Endothelial cell (in vitro differentiated cells): ENCODE measurements at places on chromosomes 6 and 20.

DNA sequence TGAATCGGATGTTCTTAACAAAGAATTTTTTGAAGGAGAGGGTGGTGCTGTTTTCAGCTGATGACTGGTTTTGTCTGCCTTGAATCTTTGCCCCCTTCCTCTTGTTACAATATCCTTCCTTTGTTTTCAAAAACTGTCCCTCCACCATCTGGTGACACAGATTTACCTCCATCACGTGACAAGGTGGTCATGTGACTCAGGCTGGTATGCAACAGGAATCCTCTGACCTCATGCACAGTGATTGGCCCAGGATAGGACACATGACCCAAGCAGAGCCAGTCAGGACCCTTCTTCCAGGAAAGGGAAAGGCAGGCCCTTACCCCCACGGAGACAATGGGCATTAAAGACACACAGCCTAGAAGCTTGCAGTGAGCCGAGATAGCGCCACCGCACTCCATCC is 84.7 kb upstream of the MC3R start:
- no peak for DNase-seq

DNA sequence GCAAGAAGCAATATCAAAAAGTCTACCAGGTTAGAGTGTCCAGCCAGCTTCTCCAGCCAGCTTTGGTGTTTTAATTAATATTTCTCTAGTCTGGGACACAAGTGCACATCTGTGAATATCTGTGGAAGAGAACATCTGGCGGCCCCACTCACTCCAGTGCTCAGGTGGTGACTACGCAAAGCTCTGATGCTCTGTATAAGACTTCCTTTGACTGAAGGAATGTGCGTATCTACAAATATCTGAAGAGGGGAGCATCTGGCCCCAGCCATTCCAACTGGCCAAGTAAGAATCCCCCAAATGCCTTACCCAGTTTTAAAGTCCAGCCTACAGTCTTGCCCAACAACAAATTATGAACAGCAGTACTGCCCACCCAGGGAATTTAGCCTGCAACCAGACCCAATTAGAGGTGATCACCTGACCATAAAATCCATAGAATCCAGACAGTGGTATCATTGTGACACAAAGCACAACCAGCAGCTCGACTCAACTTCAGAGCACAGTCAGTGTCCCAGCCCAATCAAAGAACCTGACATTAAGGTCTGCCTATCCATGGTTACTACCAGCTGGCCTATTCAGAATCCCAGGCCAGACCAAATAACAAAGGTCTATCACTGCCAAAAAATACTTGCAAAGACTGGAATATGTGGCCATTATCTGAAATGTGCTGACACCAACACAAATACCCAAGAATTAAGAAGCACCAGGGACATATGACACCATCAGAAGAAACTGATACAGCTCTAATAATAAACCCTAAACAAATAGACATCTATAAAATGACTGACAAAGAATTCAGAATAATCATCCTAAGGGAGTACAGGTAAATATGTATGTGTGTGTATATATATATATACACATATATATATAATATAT is 76.1 kb upstream of the MANEA start:
- no peak for DNase-seq

DNA sequence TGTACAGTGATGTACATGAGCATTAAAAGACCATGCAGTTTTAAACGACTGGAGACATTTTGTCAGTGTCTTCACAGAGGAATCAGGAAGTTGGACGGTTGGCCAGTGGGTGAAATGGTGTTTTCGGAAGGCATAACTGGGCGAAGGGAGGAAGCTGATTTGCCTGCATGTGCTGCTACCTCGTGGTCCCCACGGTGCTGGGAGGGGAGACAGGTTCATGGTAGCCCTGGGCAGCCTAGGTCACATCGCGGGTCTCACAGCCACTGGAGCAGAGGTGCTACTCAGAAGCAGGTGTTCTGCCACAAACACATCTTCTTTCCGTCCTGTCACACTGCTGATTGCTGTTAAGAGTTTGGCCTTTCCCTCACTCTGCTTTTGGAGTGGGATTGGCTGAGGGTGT is 35.2 kb downstream of the HIVEP1 start:
- no peak for DNase-seq

DNA sequence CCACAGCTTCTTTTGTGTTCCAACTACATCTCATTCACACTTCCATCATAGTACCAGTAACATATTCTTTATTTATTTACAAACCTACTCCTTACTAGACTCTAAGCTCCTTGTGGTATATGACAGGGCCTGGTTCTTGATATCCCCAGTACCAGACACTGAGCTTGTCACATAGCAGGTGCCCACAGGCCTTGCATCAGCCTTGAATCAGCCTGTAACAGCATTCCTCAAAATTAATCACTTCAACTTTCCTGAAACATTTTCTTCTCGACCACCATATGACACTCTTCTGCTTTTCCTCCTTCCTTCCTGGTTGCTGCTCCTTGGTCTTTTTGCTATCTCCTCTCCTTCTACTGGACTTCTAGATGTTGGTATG is 24.7 kb upstream of the SRPK1 start:
- DNase-seq: no peak

- DNase-seq: no peak
Measured at GRCh38 chr6:93165850-93166430, 253.4 kb downstream of the EPHA7 start.

- DNase-seq: no peak
Measured at GRCh38 chr20:61434341-61434781, 182.3 kb downstream of the CDH4 start.
